ENCODE measurements at places on chromosomes 16 and 17. TPM values are rescaled to one million over a fixed set of nuclear protein-coding genes. Genes with fewer than 3 reads are reported as not detected.
A peak's percentile ranks its signal among the peaks of the same experiment; 100 is the strongest.

The TBC1D16 gene
- total RNA-seq: 19.8 TPM

The ST6GALNAC2 gene
- 3.8 TPM for total RNA-seq

- no peak overlapping the region for H3K27ac ChIP-seq
- peaks cover 9% of the 10 kb centered on the region for H3K4me1 ChIP-seq
- H3K36me3 ChIP-seq: no peaks in the 10 kb centered on the region
- H3K27me3 ChIP-seq: no peaks in the 10 kb centered on the region
- H3K4me3 ChIP-seq: no peak overlapping the region
- DNase-seq: no peak
These were observed 884 bp upstream of the JPT1 start for GRCh38 chr17:75155191-75155601.

- no peaks in the 10 kb centered on the region for H3K36me3 ChIP-seq
- DNase-seq: no peak
- H3K27ac ChIP-seq: no peak overlapping the region
- H3K4me1 ChIP-seq: no peaks in the 10 kb centered on the region
- H3K4me3 ChIP-seq: no peak overlapping the region
These were observed 38.3 kb upstream of the CRHR1 start for GRCh38 chr17:45745601-45746494.

DNA sequence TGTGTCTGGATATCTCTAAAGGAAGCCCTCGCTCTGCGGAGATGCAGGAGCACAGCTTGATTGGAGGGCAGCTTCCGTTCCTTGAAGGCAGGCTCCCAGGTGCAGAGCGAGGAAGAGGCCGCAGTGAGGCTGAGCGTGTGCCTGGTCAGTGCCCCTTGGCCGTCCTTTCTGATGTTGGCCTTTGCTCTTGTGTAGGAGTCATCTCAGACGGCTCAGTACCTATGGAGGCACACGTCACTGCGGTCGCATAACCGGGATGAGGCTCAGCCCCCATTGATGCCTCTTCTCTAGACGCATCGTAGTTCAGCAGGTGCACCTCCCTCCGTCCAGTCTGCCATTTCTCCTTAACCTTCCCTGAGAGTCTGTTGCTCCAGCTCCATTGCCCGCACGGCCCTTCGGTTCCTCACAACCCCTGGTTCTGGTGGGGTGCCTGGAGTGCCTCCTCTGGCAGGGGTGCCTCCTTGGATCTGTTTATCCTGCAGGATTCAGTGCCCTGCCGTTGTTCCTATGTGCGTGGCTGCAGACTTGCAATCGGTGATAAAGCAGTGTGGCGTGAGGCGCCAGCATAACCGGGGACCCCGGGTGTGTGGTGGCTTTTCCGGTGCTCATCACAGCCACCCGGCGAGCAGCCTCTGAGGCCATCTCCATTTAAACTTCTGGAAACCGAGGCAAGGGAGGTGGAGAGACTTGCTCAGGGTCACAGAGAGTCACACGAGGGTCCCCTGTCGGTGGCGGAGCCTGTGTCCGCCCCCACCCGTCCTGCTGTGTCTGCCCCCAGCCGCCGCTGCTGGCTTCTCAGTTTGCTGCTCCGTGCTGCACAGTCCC is 188.8 kb upstream of the CHMP6 start:
- no peaks in the 10 kb centered on the region for H3K27me3 ChIP-seq
- no peaks in the 10 kb centered on the region for H3K36me3 ChIP-seq
- H3K4me1 ChIP-seq: no peaks in the 10 kb centered on the region
- no peak for DNase-seq
- no peak overlapping the region for H3K4me3 ChIP-seq

DNA sequence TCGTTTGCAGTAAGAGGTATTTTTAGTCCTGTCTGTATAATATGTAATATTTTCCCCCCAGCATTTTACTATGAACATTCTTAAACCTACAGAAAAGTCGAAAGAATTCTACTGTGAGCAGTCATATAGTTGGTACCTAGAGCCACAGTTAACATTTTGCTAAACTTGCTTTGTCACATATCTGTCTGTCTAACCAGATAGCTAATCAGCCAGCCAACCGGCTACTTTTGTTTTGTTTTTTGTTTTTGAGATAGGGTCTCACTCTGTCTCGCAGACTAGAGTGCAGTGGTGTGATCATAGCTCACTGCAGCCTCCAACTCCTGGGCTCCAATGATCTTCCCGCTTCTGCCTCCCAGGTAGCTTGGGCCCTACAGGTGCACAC is 73.3 kb downstream of the ABCC1 start:
- H3K36me3 ChIP-seq: no peaks in the 10 kb centered on the region
- peak overlapping the region; percentile 36 for H3K27ac ChIP-seq
- DNase-seq: no peak
- no peaks in the 10 kb centered on the region for H3K27me3 ChIP-seq

GRCh38 chr17:75701288-75701687 is 20.0 kb upstream of the ITGB4 start:
- peaks cover 3% of the 10 kb centered on the region for H3K4me1 ChIP-seq
- H3K36me3 ChIP-seq: peaks cover 1% of the 10 kb centered on the region
- DNase-seq: no peak
- no peaks in the 10 kb centered on the region for H3K27me3 ChIP-seq
- peak overlapping the region; percentile 16 for H3K27ac ChIP-seq
- H3K4me3 ChIP-seq: no peak overlapping the region

The RNF157 gene
- total RNA-seq: 30.2 TPM

GRCh38 chr16:2009791-2010510 is at the start of gene ZNF598:
ZNF598 (minus strand) TSS chr16:2009821.
- peak within 1 kb of the TSS; percentile 95 for H3K4me3 ChIP-seq
- H3K4me1 ChIP-seq: peaks cover 20% of the 10 kb centered on the region
- H3K36me3 ChIP-seq: no peaks in the 10 kb centered on the region
- no peaks in the 10 kb centered on the region for H3K27me3 ChIP-seq

The GAS2L2 gene
- not detected for total RNA-seq

The SHBG gene
- 0.64 TPM for total RNA-seq

DNA sequence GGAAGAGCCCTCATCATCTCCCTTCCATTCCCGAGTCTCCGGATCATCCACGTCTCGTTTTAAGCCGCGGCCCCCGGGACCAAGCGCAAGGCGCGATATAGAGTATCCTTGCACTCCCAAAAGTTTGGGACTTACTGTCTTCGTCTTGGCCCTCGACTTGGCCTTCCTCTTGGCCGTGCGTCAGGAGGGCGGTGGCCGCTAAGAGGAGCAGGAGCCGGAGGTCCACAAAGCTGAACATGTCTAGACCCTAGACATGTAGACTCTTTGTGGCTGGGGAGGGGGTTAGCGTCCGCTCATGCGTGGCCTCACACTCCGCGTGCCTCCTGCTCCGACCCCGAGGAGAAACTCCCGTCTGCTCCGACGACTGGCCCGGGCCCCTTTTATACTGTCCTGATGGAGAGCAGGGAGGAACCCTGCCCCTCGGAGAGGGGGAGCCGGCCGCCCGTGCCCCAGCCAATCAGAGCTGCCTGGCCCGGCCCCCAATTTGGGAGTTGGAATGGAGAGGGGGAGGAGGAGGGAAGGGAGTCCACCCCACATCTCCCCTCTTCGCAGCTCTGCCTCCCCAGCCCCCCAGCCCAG is at the start of gene COL1A1:
COL1A1 (minus strand) TSS at position 356 of the 579 bp plus-strand sequence; CDS start at position 238, 118 bp downstream.
- peak; percentile 73 for DNase-seq
- peak within 1 kb of the TSS; percentile 87 for H3K27ac ChIP-seq
- H3K4me3 ChIP-seq: peak within 1 kb of the TSS; percentile 36
- no peaks in the 10 kb centered on the region for H3K36me3 ChIP-seq
- H3K27me3 ChIP-seq: peaks cover 17% of the 10 kb centered on the region

The CDRT15L2 gene
- total RNA-seq: not detected

- H3K4me3 ChIP-seq: no peak overlapping the region
- no peak for DNase-seq
- H3K36me3 ChIP-seq: no peaks in the 10 kb centered on the region
- H3K27me3 ChIP-seq: no peaks in the 10 kb centered on the region
- H3K27ac ChIP-seq: no peak overlapping the region
These were observed 117.9 kb upstream of the GPR139 start for GRCh38 chr16:20191566-20191965.

DNA sequence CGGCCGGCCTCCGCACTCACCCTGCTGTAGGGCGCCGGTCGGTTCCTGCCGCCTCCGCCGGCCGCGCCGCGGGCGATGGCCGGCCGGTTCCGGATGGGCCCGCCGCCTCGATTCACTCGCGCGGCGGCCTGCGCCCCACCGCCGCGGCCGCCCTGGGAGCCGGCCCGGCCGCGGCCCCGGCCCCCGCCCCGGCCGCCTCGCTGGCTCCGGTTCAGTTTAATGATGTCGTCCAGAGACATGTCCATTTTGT is 158 bp downstream of the ALYREF start:
- DNase-seq: no peak
- no peaks in the 10 kb centered on the region for H3K27me3 ChIP-seq
- H3K36me3 ChIP-seq: peaks cover 15% of the 10 kb centered on the region
- H3K27ac ChIP-seq: peak overlapping the region; percentile 57

DNA sequence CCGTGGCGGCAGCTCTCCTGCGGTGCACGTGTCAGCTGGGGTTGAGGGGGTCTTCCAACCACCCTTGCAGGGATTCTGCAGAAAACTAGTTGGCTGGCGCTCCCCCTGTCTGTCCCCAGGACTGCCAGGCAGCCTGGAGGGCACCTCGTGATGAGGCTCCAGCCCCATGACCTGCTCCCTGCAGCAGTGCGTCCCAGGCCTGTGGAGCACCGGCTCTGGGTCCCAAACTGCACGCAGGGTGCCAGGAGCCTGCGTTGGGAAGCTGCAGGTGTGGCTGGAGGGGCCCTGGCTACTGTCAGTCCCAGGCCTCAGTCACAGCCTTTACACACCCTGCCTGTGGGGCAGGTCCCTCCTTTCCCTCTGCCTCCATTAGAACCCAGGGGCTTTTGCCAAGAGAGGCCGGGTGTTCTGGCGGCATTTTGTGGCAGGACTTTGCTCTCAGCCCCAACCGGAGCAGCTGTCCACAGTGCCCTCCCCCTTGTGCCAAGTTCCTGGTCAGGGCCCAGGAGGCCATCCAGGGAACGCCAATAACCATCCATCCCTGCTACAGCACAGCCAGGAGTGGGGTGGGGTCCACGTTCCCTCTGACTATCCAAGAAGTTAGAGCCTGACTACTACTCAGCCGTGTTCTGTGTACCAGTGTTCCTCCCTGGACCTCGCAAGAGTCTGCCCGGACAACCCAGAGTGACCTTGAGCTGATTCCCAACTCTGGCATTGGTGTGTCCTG is 9.2 kb downstream of the CHMP6 start:
- H3K4me1 ChIP-seq: peaks cover 43% of the 10 kb centered on the region
- peaks cover 17% of the 10 kb centered on the region for H3K27me3 ChIP-seq
- no peak overlapping the region for H3K4me3 ChIP-seq
- peaks cover 28% of the 10 kb centered on the region for H3K36me3 ChIP-seq
- peak overlapping the region; percentile 63 for H3K27ac ChIP-seq
- peak; percentile 86 for DNase-seq

The KRT31 gene
- not detected for total RNA-seq

GRCh38 chr17:2871205-2871604 is 75.0 kb downstream of the RAP1GAP2 start:
- H3K4me3 ChIP-seq: no peak overlapping the region
- no peaks in the 10 kb centered on the region for H3K4me1 ChIP-seq
- H3K36me3 ChIP-seq: no peaks in the 10 kb centered on the region
- H3K27ac ChIP-seq: no peak overlapping the region
- H3K27me3 ChIP-seq: no peaks in the 10 kb centered on the region

The CDYL2 gene
- 4.8 TPM for total RNA-seq

DNA sequence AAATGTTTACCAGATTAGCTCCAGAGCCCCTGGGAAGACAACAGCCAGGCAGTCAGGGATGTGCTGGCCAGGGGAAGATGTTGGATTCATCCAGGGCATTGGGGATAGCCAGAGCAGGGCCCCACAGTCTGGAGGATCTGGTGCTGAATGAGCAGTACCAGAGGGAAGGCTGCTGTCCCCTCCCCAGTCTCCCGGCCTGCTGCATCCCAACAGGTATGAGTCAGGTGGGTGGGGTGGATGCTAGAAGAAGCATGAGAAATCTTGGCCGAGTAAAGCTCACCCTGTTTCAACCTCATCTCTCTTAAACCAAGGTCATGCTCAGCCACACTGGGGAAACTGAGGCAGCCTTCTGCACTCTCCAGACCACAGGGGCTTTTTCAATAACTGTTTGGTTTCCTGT is 71.9 kb upstream of the SEC14L1 start:
- H3K4me1 ChIP-seq: no peaks in the 10 kb centered on the region
- DNase-seq: no peak
- no peaks in the 10 kb centered on the region for H3K36me3 ChIP-seq
- no peak overlapping the region for H3K4me3 ChIP-seq
- no peaks in the 10 kb centered on the region for H3K27me3 ChIP-seq

- peaks cover 4% of the 10 kb centered on the region for H3K4me1 ChIP-seq
- DNase-seq: no peak
- H3K27ac ChIP-seq: no peak overlapping the region
- H3K27me3 ChIP-seq: no peaks in the 10 kb centered on the region
These were observed 129.5 kb upstream of the SDK2 start for GRCh38 chr17:73773702-73774101.

- H3K36me3 ChIP-seq: no peaks in the 10 kb centered on the region
- peak; percentile 82 for DNase-seq
- peaks cover 6% of the 10 kb centered on the region for H3K4me1 ChIP-seq
- H3K27me3 ChIP-seq: peaks cover 20% of the 10 kb centered on the region
- no peak overlapping the region for H3K27ac ChIP-seq
- peak overlapping the region; percentile 31 for H3K4me3 ChIP-seq
These were observed 58.5 kb downstream of the TMEM132E start for GRCh38 chr17:34637548-34638525.

- no peak for DNase-seq
- no peaks in the 10 kb centered on the region for H3K36me3 ChIP-seq
- H3K27me3 ChIP-seq: no peaks in the 10 kb centered on the region
- H3K4me1 ChIP-seq: no peaks in the 10 kb centered on the region
- H3K27ac ChIP-seq: no peak overlapping the region
These were observed 403.8 kb downstream of the SHISA9 start for GRCh38 chr16:13305019-13305755.

DNA sequence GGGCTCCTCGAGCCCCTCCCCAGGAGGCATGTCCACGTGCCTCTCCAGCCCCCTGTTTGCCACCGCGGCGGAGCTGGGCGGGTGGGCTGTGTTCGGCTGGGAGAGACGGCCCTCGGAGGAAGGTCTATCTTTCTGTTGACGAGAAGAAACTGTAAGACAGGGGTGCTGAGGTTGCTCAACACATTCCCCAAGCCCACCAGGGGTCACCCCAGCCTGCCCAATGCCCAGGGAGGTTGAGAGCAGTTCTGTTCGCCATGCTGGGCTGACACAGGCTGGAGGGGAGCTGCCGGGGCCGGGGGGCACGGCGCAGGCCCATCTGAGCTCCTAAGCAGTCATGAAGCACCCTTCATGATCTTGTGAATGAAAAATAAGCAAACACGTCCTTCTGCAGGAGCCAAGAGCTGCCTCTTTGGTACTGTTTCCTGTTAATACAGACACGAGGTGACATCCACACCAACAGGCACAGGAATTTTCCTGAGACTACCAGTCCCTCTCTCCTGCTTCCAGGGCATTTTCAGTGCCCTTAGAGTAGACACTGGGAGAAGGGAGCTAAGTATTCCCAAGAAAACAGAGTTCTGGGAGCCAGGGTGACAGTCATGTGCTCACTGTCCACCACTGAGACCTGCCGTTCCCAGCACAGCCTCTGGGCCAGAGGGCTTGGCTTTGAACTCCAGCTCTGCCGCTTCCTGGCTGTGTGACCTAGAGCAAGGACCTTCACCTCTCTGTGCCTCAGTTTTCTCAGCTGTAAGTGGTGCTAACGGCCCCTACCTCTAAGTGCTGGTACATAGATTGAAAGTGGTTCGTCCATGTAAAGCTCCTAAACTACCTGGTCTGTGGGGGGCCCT is 9.2 kb downstream of the UBALD2 start:
- H3K4me3 ChIP-seq: no peak overlapping the region
- no peaks in the 10 kb centered on the region for H3K36me3 ChIP-seq
- no peaks in the 10 kb centered on the region for H3K27me3 ChIP-seq
- no peak overlapping the region for H3K27ac ChIP-seq
- DNase-seq: no peak
- peaks cover 21% of the 10 kb centered on the region for H3K4me1 ChIP-seq

- no peaks in the 10 kb centered on the region for H3K36me3 ChIP-seq
- H3K4me3 ChIP-seq: no peak overlapping the region
- DNase-seq: no peak
- H3K27ac ChIP-seq: no peak overlapping the region
- no peaks in the 10 kb centered on the region for H3K4me1 ChIP-seq
These were observed 9.7 kb downstream of the STAT5B start for GRCh38 chr17:42266462-42266861.

Data from colonic mucosa (tissue), 4 donors.